ENCODE measurements at places on chromosomes 4 and X.

DNA sequence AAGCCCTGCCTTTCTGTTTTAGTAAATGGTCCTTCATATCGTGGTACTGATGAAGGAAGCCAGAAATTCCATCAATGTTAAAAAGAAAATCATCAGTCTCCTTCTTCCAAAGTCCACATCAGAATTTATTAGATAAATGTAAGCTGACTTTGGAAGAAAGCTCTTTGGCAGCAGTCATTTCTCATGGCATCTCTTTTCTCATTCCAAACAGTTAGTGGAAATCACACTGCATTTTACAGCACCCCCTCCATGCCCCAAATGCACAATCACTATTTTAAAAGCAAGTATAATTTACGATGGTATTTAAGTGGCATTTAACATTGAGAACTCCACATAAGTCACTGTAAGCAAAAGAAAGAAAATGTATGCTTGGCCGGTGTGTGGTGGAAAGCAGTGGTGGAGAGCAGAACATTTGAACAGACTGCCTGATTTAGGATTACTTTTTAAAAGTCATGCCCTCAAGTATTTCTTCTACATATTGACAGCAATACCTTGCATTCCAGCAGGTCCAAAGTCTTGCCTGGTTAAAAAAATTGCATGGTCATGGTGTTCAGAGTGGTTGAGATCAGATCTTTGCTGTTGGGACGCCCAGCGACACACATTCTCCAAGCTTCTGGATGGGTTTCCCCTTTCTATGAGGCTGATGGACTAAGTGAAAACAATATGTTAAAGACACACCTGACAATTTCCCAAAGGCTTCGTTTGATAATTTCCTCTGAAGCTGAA is 248.6 kb downstream of the ADAMTS3 start:
- DNase-seq = no peak
- H3K4me3 ChIP-seq = no peak overlapping the region
- H3K4me1 ChIP-seq = peaks cover 24% of the 10 kb centered on the region
- H3K27me3 ChIP-seq = no peaks in the 10 kb centered on the region
- H3K36me3 ChIP-seq = no peaks in the 10 kb centered on the region

- H3K27ac ChIP-seq = no peak overlapping the region
- no peaks in the 10 kb centered on the region for H3K27me3 ChIP-seq
- no peak overlapping the region for H3K4me3 ChIP-seq
- no peaks in the 10 kb centered on the region for H3K36me3 ChIP-seq
- H3K4me1 ChIP-seq = peaks cover 14% of the 10 kb centered on the region
Measured at GRCh38 chr4:88439161-88439760, 17.7 kb upstream of the HERC5 start.

- no peak for DNase-seq
- peaks cover 8% of the 10 kb centered on the region for H3K4me1 ChIP-seq
- H3K36me3 ChIP-seq = no peaks in the 10 kb centered on the region
- H3K4me3 ChIP-seq = no peak overlapping the region
- H3K27me3 ChIP-seq = no peaks in the 10 kb centered on the region
Measured at GRCh38 chr4:123671636-123672404, 275.2 kb downstream of the SPRY1 start.

DNA sequence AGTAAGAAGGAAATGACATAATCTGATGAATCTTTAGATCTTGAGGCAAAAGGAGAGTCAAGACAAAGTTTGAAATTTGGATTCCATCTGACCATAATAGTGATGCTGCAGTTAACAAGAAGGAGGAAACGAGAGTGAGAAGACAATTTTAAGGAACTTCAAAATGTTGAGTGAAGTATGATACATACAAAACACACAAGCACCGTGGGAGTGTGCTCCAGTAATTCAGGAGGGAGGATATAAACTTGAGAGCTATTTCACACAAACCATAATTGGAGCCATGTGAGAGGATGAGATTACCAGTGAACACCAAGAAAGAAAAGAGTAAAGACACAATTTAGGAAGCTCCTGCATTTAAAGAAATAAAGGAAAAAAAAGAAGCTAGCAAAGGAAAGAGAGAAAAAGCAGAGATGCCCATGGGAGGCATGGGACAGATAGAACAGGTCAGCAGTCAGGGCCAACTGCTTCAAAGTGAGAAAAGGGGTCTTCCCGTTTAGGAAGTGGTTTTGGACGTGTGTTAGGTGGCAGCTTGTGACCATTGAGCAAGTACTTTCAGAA is 150.7 kb upstream of the SLC7A11 start:
- H3K4me3 ChIP-seq = no peak overlapping the region
- H3K36me3 ChIP-seq = no peaks in the 10 kb centered on the region
- no peak for DNase-seq
- no peaks in the 10 kb centered on the region for H3K4me1 ChIP-seq

GRCh38 chrX:26925088-26925487 is 538.1 kb downstream of the PPP4R3C start:
- no peaks in the 10 kb centered on the region for H3K27me3 ChIP-seq
- H3K4me1 ChIP-seq = peaks cover 5% of the 10 kb centered on the region
- DNase-seq = no peak
- H3K27ac ChIP-seq = no peak overlapping the region
- no peaks in the 10 kb centered on the region for H3K36me3 ChIP-seq
- no peak overlapping the region for H3K4me3 ChIP-seq

GRCh38 chr4:42600578-42600977 is 56.3 kb downstream of the ATP8A1 start:
- H3K27me3 ChIP-seq = peaks cover 2% of the 10 kb centered on the region
- no peak overlapping the region for H3K27ac ChIP-seq
- H3K4me3 ChIP-seq = no peak overlapping the region

Data from osteocyte (in vitro differentiated cells).